ENCODE measurements at places on chromosomes 6 and 20.

GRCh38 chr6:13678255-13678983 is 33.2 kb downstream of the RANBP9 start:
- no peak for DNase-seq

DNA sequence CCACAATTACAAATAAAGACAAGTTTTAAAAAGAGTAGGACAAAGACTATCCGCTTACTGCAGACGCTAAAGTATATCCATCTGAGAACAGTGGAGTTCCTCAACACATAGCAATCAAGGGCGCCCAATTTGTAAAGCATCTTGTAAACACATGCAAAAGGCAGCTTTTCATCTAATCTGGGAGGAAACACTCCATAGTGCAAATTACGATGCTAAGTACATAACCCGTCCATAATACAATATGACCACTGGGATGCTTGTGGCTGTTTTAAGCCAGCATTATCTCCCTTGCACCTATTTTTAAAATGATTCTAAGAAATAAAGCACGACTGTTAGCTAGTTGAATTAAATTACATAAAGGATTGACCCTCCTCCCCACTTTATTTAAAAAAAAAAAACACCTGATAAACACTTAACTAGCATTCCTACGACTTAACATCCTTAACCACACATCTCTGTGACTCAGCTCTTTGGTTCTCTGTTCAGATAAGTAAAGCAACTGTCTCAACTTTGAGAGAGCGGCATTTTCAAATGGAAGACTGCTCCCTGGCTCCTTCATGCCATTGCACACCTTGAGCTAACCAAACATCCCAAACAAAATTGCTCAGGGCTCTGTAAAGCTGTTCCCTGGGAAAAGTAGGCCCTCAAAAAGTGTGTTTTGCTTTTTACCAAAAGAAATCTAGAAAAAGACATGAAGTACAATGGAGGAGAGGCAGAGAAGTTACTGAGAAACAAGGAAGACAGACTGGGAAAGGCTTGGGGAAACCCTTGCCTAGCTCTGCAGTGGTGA is 14.2 kb downstream of the SLC22A23 start:
- DNase-seq, result no peak

DNA sequence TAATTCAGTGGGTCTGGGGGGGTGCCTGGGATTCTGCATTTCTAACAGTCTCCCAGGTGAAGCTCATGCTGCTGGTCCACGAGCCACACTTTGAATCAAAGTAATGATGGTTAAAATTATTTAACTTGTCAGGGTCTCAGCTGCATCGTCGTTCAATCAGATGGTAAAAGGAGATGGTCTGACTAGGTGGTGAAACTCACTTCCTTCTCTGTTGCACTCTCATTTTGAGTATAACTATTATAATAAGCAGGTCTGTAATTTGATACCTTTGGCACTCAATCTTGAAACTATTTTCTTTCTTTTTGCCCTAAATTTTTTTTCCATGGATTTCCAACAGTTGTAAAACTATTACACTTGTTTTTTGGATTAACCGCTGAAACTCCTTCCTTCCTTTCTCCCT is 292.5 kb downstream of the FARS2 start:
- no peak for DNase-seq

- DNase-seq, result no peak
Observed at GRCh38 chr6:49776444-49776843, 10.6 kb downstream of the PGK2 start.

GRCh38 chr6:34022250-34022872 is 123.5 kb downstream of the GRM4 start:
- DNase-seq, result no peak

DNA sequence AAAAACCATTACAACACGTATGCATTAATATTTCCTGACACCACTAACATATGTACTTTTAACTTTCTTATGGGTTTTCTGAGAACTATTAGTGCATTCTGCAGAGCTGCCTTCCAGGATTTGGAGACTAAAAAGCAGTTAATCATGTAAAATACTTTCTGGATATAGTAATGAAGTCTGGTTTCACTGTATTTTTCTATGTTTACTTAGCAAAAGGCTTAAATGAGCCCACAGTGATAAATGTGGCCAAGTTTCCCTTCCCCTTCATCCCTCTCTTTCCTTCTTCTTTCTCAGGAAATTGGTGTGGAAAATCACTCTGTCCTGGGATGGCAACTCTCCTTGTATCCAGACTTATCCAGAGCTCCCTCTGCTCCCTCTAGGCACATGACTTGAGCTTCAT is 29.7 kb upstream of the ENPP1 start:
- no peak for DNase-seq

DNA sequence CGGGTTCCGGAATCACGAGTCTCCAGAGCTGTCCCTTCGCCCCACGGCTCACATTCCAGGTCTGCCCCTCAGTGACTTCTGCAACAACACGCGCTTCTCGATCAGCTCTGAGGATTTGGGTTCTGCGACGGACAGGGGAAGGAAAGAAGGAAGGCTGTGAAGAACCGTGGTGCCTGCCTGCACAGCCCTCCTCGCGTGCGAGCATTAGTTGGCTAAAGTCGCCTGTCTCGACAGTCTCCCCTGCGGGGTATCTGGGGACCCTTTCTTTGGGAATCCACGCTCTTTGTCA is 23.1 kb downstream of the VPS52 start:
- no peak for DNase-seq

- peak; percentile 54 for DNase-seq
Observed at GRCh38 chr20:49167811-49168507, 20.2 kb downstream of the STAU1 start.

DNA sequence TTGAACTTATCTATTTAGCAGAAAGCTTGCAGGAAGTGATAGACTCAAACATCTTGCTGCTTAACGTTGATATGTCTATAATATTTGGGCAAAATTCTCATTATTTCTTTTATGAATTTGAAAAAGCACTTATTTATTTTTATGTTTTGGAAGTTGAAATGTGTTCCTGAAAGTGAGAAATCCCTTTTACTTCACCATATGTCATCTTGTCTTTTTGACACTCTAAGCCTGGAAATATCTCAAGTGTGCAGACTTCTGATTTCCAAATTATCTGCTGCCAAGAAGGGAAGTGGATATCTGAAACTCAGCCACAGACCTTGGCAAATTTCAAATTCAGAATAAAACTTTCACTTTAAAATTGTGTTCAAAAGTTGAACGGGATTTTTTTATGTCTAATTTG is 368.7 kb upstream of the MANEA start:
- no peak for DNase-seq

GRCh38 chr20:41279546-41280225 is 37.8 kb downstream of the ZHX3 start:
- DNase-seq, result no peak

- peak; percentile 79 for DNase-seq
Observed at GRCh38 chr6:87944541-87944954, 103.1 kb upstream of the SPACA1 start.

- no peak for DNase-seq
Observed at GRCh38 chr6:106204961-106205360, 118.8 kb downstream of the PRDM1 start.

GRCh38 chr6:130725551-130725950 is 101.7 kb upstream of the SMLR1 start:
- no peak for DNase-seq

DNA sequence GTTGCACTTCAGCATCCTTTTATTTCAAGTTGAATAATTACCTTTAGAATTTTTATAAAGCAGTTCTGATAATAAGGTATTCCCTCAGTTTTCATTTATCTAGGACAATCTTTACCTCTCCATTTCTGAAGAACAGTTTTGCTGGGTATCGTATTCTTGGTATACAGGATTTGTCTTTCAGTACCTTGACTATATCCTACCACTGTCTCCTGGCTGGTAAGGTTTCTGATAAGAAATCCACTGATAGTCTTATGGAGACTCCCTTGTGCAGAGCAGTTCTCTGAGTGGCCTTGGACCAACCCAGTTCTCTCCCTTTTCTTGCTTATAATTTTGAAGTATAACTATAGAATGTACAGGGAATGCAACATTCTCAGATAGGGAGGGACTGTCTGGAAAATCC is 51.3 kb upstream of the SAMD3 start:
- no peak for DNase-seq

- no peak for DNase-seq
Observed at GRCh38 chr20:63248835-63249591, 5.2 kb downstream of the NKAIN4 start.

- DNase-seq, result no peak
Observed at GRCh38 chr6:31397901-31398525, 5.4 kb upstream of the MICA start.

DNA sequence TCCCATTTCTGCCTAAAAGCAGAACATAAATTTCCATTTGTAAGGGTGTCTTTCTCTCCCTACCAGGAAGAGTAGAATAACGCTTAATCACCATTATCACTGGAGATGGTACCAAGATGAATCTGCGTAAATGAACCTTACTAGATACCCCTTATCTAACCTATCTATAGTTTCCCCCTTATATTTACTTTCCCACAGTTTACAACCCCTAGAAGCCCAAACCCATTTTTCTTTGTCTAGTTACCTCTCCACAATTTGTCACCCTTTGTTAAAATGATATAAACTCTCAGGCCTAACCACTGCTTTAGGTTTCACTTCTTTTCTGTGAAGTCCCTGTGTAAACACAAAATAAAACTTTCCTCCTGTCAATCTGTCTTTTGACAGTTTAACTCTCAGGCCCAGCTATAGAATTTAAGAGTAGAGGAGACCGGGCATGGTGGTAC is 45.5 kb downstream of the PCNA start:
- no peak for DNase-seq

DNA sequence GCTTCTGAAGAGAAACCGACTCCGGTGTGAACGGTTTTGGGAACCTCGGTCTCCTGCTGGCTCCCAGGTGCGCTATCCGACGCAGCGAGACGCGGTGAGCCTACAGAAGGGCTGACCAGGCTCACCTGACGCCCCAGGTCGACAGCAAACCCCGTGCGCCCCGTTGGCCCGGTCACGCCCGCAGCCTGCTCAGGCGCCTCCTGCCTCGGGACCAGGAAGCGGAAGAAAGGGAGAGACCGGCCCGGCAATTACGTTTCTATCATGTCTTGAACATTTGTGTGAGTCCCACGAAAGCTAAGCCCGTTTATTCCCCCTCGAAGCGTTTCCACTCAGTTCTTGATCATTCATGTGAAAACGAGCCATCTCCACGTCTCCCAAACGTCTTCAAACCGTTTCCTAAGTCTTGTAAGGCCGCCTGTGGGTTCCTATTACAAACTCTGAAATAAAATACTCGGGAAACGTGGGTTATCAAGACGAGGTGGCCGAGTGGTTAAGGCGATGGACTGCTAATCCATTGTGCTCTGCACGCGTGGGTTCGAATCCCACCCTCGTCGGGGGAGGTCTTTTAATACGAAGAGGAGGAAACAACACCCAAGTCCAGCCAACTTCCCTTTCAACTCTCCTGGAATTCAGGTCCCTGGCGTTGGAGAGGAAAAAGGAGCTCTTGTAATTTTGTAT is 150.5 kb upstream of the PRSS16 start:
- DNase-seq, result peak; percentile 56

DNA sequence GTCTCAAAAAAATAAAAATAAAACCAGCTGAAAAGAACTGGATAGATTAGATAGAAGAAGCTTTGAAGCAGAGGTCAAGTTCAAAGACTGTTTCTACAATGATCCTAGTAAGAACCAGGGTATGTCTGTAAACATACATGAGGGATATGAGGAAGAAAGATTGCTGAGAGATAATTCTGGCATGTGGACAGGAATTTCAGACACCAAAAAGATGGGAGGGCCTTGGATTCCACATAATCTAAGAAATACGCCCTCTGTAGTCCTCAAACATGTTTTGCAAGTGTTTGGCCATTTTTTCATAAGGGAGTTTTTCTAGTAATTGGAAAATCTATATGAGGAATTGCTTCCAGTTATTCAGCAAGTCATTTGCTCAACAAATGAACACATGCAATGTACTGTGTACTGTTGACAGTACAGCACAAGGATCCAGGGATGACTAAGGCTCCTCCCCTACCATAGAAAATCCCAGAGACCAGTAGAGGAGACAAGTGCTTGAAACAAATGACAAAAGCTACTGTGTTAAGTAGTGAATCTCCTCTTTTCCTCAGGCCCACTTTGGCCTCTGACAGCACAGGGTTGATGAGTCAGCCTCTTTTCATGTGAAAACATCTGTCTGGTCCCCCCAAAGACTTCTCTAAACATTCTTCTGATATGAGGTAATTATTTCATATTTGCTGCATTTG is 795.9 kb downstream of the MAFB start:
- peak; percentile 14 for DNase-seq

GRCh38 chr20:47487175-47487917 is 14.3 kb upstream of the NCOA3 start:
- DNase-seq, result no peak

DNA sequence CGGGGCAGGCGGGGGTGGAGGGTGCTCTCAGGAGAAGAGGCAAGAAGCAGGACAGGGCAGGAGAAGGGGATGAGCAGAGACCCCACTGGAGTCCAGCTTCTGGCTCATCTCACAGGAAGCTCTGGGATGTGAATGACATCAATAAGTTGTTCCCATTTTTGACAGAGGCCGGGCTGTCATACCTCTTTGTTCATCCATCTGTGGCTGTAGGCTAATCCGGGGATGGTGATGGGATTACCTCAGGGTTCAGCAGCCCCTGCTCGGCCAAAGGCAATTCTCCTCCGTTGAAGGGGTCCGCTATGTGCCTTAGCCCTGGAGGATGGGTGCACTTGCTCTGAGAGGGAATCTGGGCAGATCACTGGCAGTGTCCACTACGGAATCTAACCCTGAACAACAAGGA is 3.3 kb upstream of the TMC2 start:
- no peak for DNase-seq

- no peak for DNase-seq
Observed at GRCh38 chr20:24699321-24700165, 230.1 kb downstream of the SYNDIG1 start.

GRCh38 chr20:49587111-49587570 is 19.2 kb upstream of the PTGIS start:
- no peak for DNase-seq

DNA sequence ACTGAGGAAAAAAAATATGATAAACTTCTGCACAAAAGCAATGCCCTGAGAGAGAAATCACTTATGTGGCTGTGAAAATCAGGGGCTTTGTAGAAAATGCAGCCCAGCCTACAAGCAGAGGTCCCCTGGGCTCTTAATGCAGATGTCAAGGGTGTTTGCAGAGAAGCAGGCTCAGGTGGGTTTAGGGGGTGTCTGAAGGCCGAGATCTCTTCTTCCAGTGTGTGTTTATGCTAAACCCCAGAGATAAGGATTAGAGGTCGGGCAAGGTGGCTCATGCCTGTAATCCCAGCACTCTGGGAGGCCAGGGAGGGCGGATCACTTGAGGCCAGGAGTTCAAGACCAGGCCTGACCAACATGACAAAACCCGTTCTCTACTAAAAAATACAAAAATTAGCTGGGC is 78.5 kb downstream of the TMEM242 start:
- DNase-seq, result no peak

DNA sequence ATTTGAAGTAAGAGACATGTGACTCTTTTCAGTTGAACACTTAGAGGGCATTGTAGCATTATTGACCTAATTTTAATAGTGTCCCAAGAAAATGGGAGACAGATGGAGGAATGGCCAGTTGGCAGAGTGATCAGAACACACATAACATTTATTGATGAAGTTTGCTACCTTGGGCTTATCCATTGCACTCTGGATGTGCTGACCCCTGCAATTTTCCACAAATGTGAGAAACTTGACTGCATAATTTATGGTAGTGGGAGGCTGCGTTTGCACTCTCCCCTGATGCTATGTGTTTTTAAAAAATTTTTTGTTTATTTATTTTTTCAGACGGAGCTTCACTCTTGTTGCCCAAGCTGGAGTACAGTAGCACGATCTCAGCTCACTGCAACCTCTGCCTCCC is 95.9 kb downstream of the ZFAND3 start:
- DNase-seq, result no peak

- DNase-seq, result no peak
Observed at GRCh38 chr6:35382015-35382414, 39.7 kb downstream of the PPARD start.
